ENCODE measurements at places on chromosomes 4 and X. TPM values are rescaled to one million over a fixed set of nuclear protein-coding genes. Genes with fewer than 3 reads are reported as not detected.

VEGFC gene
- total RNA-seq: 45.3 TPM

RIBC1 gene
- 0.66 TPM for total RNA-seq

CXorf66 gene
- not detected for total RNA-seq

TLR8 gene
- total RNA-seq: not detected

SHISA3 gene
- 0.12 TPM for total RNA-seq

RPL36A gene
- total RNA-seq: 875 TPM

FGF13 gene
- 1.7 TPM for total RNA-seq

XAGE5 gene
- not detected for total RNA-seq

ARHGAP6 gene
- total RNA-seq: 5.2 TPM
